ENCODE measurements at places on chromosomes 2 and 18. TPM values are rescaled to one million over a fixed set of nuclear protein-coding genes. Genes with fewer than 3 reads are reported as not detected.

Gene MARS2
- total RNA-seq: 12.3 TPM

- no peaks in the 10 kb centered on the region for H3K36me3 ChIP-seq
- peaks cover 6% of the 10 kb centered on the region for H3K4me1 ChIP-seq
- no peak overlapping the region for H3K4me3 ChIP-seq
Measured at GRCh38 chr2:174518395-174518794, 31.6 kb upstream of the GPR155 start.

DNA sequence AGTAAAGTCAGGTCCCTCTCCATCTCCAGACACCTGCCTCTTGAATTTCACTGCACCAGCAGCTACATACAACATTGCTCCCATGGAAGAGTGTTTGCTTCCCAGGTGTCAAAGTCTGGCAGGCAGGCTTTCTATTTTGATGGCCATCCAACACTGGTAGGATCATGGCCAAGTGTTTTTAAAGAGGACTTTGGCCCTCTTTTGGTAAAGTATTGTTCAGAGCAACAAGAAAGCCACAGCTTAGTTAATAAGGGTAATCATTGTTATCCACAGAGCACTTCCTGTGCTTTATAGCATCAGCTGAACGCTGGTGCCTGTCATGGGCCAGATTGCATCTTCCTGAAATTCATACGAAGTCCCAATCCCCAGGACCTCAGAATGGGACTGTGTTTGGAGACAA is 133.2 kb downstream of the NCK2 start:
- no peak overlapping the region for H3K4me3 ChIP-seq
- DNase-seq: no peak
- peaks cover 21% of the 10 kb centered on the region for H3K4me1 ChIP-seq
- no peaks in the 10 kb centered on the region for H3K36me3 ChIP-seq
- no peaks in the 10 kb centered on the region for H3K27me3 ChIP-seq

DNA sequence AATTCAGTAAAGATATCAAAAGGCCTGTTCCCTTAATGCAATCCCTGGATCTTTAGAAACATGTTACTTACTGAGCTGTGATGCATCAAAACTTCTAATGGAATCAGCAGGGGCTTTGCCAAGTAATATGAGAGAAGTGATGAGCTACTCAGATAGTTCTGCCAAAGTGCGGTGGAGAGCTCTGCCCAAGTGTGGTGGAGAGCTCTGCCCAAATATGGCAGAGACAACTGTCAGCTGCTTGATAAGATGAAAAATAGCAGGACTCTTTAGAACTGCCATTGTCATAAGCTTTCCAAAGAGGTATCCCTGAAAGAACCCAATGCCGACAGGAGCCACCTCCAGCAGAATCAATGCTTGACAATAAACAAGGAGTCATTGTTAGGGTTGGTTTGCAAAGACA is 167.9 kb upstream of the SLC39A10 start:
- H3K4me3 ChIP-seq: no peak overlapping the region
- no peak overlapping the region for H3K27ac ChIP-seq
- no peaks in the 10 kb centered on the region for H3K27me3 ChIP-seq
- H3K36me3 ChIP-seq: no peaks in the 10 kb centered on the region

DNA sequence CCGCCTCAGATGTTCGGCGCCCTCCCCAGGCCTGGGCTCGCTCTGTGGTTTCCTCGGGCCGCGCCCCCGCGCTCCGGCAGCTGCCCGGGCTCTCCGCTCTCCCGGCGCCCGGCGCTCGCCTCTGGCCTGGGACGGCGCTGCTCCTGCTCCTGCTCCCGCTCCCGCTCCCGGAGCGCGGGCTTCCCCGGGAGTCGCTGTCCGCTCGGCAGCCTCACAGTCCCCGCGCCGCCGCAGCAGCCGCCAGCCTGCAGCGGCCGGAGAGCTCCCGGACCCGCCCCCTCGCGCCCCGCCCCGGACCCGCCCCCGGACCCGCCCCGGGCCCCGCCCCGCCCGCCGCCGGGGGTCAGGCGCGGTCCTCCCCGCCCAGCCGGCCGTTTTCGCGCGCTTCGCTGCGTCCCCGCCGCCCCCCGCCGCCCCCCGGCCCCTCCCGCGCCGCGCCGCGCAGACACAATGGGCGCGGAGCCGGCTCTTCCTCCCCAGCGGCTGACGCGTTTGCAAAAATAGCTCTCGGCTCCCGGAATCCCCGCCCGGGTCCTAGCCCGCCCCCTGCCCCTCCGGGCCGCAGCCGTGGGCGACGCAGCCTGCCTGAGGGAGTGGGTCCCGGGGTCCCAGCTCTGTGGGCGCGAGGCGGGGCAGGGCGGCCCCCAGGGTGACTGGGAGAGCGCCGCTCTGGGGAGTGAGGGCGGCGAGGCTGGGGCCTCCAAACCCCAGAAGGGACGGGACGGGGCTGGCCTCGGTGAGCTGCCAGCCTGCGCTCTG is at the start of gene ARL4C:
ARL4C (minus strand) TSS at position 247 of the 759 bp plus-strand sequence. CDS start 495 bp downstream, outside the sequence.
- H3K4me3 ChIP-seq: peak within 1 kb of the TSS; percentile 58
- peak within 1 kb of the TSS; percentile 62 for H3K27ac ChIP-seq
- H3K4me1 ChIP-seq: peaks cover 3% of the 10 kb centered on the region
- peak; percentile 77 for DNase-seq

DNA sequence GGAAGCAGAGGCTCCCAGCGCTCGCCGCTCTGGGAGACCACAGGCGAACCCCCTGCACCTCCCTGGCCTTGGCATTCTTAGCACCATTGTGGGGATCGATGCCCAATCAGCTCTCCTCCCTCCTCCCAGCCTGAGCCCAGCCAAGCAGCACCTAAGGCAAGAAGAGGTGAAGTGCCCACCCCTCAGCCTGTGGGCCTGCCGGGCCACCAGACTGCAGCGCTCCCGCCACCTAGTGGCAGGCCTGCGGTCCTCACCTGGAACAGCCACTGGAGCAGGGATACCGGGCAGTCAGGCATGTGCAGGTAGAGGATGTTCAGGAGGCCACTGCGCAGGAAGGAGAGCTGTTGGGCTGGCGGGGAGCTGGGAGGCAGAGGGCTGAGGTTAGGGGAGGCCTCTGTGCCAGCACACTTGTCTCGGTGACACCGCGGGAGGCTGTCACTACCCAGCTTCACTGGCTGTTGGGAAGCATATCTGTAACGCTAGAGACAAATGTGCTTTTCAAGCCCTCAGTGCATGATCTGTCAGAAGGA is 35.2 kb downstream of the FAM178B start:
- no peak overlapping the region for H3K27ac ChIP-seq
- no peaks in the 10 kb centered on the region for H3K4me1 ChIP-seq
- H3K4me3 ChIP-seq: no peak overlapping the region
- DNase-seq: peak; percentile 76
- H3K36me3 ChIP-seq: no peaks in the 10 kb centered on the region
- no peaks in the 10 kb centered on the region for H3K27me3 ChIP-seq

Gene FSIP2
- 0.05 TPM for total RNA-seq
